ENCODE measurements at places on chromosomes 7 and 10.

- DNase-seq: no peak
These were observed 697.6 kb upstream of the GALNT17 start for GRCh38 chr7:70434376-70434775.

GRCh38 chr10:64344211-64344610 lies 823.0 kb downstream of the REEP3 start:
- DNase-seq: no peak

DNA sequence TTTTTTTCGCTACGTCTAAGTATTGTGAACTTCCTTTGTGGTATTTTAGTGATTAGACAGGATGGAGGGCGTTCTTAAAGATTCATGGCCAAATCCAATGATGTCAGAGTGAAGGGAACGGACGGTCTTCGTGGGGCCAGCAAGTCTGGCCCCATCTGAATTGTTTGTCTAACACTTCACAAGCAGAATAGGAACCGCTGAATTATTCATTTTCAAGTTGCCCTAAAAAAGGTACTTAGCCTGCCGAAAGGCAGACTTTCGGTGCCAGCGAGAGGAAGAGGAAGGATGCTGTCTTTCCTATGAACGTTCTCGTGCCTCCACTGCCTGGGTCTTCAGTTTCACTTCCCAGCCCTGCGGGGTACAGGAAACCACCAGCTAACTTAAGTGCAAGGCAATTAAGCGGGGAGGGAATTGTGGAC lies 145.7 kb upstream of the SH2B2 start:
- DNase-seq: no peak

DNA sequence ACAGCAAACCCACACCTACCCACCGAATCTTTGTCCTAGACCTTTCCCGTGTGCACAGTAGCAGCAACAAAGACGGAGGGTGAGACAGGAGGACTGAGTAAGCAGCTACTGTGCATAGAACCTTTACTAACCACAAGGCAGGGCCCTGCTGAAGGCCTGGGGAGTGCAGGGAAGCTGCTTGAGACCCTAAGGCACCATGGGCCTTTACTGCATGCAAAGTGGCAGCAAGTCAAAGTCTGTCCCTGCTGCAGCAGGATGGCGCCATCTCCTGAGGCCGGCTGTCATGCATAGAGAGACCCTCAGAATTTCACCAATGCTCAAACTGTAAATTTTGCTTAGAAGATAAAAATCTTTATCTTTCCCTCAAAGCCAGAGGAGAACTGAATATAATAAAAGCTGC lies 610.5 kb downstream of the ACTR3B start:
- DNase-seq: no peak

- DNase-seq: no peak
These were observed 4.6 kb downstream of the MGMT start for GRCh38 chr10:129471447-129472175.

DNA sequence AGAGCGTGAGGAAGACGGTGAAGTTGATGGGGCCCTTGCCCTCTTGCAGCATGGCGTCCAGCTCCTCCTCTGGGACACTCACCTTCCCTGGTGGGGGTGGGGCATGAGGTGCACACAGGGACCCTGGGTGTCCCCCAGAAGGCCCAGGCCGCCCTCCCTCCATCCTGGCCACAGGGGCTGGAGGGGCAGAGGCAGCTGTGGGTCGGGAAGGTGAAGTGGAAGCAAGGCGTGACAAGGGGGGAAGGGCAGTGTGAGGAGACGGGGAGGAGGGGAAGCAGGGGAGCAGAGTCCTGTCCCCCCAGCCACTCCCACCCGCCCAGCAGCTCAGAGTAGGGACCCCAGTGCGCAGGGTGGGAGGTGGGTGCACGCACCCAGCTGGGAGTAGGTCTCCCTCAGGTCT lies 791 bp downstream of the MYL7 start:
- no peak for DNase-seq

GRCh38 chr10:2599571-2599970 lies 467.8 kb upstream of the PFKP start:
- no peak for DNase-seq

- no peak for DNase-seq
These were observed 236.2 kb downstream of the TCERG1L start for GRCh38 chr10:131075218-131075770.

- DNase-seq: no peak
These were observed 117.0 kb upstream of the AMPH start for GRCh38 chr7:38748056-38748610.

- peak; percentile 2 for DNase-seq
These were observed 1040.2 kb upstream of the SORCS1 start for GRCh38 chr10:108204528-108205305.

DNA sequence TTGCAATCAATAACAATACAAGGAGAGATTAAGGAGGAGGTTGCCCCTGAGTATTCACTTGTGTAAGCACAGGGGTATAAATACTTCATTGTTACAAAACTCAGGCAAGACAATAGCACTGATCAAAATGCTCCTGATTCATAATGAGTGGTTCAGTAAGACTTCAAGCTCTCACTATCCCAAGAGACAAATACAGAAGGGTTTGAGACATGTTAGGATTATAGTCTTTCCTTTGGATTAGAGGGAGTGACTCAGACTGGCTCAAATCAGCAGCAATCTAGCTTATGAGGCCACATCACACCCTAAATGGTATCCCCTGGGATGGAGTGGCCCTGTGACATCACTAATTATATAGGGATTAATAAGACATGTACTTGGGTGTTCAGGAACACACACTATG lies 167.2 kb upstream of the HGF start:
- no peak for DNase-seq

GRCh38 chr10:71079761-71080380 lies 132.5 kb upstream of the UNC5B start:
- no peak for DNase-seq

GRCh38 chr10:35882422-35883150 lies 240.5 kb upstream of the FZD8 start:
- DNase-seq: no peak

DNA sequence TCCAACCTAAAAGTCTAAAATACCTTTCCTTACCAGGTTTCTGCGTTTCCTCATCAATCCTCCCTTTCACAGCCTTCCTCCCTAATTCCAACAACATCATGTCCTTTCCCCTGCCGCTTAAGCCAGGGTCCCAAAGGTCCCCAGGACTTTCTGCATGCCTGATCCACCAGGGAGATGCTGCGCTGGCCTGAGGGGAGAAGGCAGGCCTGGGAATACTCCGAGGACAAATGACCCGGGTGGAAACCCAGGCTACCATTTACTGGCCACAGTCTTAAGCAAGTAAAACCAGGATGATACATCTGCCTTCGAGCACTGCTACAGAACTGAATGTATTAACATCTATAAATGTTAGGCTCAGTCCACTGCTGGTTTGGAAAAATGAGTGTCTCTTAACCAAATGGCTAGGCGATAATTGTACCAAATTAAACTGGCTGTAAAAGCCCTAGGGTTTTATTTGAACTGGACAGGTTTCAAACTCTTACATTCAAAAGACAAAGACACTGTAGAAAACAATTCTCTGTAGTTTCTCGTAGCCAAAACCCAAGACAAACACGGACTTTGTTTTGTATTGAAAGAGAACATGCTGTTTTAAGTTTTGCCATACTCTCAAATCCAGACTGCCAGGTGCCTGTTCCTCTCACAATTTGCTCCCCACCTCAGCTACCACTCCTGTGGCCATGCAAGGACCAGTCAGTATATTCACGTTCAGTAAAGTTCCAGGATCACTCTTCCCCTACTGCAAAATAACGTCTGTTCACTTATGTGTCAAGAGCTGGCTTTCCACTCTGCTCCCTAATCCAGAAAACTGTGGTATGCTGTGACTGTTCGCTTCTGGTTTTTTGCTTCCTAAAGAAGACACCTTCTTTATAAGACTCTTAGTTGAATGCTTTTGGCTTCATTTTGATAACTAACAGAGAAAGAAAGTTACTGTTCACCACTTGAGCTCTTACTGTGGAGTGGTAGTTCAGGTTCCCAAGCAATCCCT lies 145.7 kb downstream of the RNF216 start:
- DNase-seq: peak; percentile 59

- DNase-seq: no peak
These were observed 7.7 kb upstream of the BET1 start for GRCh38 chr7:94011714-94012353.

DNA sequence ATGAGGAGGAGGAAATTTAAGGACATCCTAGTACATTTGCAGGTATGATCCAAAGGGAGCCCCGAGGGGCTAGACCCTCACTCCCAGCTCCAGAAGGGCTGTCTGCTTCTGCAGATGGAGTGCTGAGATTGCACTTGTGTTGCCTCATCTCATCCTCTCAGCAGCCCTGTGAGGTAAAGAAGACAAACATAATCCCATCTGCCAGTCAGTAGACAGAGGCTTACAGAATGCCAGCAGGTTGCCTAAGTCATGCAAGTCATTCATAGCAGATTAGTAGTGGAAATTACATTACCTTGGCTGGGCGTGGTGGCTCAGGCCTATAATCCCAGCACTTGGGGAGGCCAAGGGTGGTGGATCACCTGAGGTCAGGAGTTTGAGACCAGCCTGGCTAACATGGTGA lies 45.4 kb downstream of the BLVRA start:
- DNase-seq: no peak

- no peak for DNase-seq
These were observed 7.5 kb downstream of the HOXA1 start for GRCh38 chr7:27088002-27088922.

GRCh38 chr10:5951167-5951711 lies 26.1 kb downstream of the IL15RA start:
- no peak for DNase-seq

GRCh38 chr10:119090026-119090795 lies 9.6 kb upstream of the EIF3A start:
- no peak for DNase-seq

- no peak for DNase-seq
These were observed 161.2 kb upstream of the WDR11 start for GRCh38 chr10:120689777-120690529.

DNA sequence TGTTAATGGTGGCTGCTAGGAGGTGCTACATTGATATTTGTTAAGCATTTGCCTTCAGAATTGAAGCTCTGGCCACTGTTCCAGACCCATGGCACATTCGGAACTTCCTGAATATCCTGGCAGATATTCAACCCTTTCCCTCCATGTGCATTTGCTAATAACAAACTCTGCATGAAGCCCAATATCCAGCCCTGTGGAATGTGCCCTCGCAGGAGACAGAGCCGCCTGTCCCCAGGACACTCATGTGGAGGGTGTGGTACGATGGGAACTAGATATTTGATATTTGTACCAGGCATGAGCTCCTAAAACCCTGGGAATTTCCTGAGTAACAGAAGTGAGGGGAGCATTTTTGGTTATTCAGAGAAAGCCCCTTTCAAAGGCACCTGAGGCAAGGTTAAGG lies 21.6 kb upstream of the ARHGAP22 start:
- DNase-seq: no peak

GRCh38 chr10:43294892-43295291 lies 28.0 kb upstream of the RASGEF1A start:
- no peak for DNase-seq

DNA sequence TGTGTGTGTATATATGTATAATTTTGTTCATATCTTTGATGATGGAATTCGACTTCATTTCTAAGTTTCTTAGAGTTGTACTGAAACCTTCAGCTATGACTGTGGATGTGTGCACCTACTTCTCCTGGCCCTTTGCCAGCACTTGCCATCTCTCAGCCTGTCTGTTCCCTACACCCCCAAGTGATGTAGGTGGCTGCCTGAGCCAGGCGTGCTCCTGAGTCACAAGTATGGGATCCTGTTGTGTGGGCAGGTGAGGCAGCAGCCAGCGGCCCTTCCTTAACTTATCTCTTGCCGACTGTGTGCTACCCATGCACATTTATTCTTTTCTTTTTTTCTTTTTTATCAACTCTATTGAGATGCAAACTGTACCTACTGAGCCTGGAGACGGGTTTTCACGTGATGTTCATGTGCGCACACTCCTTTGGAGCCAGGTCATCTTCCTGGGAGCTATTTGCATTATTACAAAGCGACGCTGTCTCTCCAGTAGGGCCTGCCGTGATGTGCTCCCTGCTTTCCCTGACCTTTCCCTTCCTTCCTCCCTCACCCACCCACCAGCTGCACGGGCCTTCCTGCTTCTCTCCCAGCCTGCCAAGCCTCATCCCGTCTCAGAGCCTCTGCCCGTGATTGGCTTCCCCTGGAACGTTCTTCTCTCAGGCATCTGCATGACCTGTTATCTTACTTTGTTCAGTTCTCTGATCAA lies 31.3 kb upstream of the GALNT11 start:
- DNase-seq: no peak

- DNase-seq: no peak
These were observed 63.5 kb downstream of the FAM53B start for GRCh38 chr10:124680675-124681074.

DNA sequence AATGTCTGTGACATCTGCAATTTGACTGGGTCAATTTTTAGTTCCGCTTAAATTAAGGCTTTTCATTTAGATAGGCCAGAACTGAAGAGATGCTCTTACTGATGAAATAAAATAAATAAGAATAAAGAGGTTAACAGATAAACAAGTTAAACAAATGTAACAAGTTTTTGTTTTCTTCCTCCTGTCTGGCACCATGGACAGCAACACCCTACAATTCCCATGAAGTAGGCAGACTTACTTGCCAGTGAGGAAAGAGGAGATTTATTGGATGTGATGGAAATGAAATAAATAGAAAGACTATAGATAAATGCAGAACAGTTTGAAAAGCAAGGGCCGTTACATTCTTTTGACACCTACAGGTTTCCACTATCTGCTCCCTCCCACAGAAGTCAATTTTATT lies 118.5 kb downstream of the AMPH start:
- no peak for DNase-seq

GRCh38 chr10:100968863-100969186 lies 479 bp upstream of the SEMA4G start:
- DNase-seq: no peak

- DNase-seq: peak; percentile 19
These were observed 125.5 kb downstream of the GRM3 start for GRCh38 chr7:86768967-86769760.

DNA sequence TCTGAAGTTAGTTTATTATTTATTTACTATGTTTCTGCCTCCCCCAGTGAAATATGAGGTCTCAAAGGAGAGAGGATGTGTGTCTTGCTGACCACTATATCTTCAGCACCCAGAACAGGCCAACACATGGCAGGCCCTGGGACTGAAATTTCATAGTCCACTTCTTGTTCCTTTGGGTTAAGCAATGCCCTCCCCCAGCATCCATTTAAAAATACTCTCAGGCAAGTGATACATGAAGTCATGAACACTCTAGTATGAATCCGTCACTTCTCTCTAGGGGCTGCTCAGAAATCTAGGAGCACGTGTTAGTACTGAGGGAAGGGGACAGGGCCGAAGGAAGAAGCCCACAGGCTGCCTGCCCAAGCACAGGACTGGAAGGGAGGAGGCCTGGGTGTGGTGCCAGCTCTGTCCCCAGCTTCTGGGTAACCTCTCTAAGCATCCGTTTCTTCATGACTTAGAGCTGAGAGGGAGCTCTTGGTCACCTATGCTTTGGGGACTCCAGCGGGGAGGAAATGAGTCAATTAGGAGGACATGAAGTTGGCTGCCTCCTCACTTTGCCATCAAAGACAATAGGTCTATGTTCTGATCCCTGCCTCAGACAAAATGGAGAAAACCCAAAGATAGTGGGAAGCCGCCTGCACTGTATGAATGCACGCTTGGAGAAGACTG lies 119.2 kb downstream of the KCNMA1 start:
- no peak for DNase-seq

Measured in NCI-H774 (cell line).